Epithelial cell of proximal tubule (primary cell): ENCODE measurements at places on chromosomes 13 and 19. TPM values are rescaled to one million over a fixed set of nuclear protein-coding genes. Genes with fewer than 3 reads are reported as not detected.

The GGACT gene
- total RNA-seq, result 3.6 and 5.2 TPM in 2 replicates

GRCh38 chr13:79079351-79079839, 326.7 kb downstream of the RBM26 start:
- no peak for DNase-seq

DNA sequence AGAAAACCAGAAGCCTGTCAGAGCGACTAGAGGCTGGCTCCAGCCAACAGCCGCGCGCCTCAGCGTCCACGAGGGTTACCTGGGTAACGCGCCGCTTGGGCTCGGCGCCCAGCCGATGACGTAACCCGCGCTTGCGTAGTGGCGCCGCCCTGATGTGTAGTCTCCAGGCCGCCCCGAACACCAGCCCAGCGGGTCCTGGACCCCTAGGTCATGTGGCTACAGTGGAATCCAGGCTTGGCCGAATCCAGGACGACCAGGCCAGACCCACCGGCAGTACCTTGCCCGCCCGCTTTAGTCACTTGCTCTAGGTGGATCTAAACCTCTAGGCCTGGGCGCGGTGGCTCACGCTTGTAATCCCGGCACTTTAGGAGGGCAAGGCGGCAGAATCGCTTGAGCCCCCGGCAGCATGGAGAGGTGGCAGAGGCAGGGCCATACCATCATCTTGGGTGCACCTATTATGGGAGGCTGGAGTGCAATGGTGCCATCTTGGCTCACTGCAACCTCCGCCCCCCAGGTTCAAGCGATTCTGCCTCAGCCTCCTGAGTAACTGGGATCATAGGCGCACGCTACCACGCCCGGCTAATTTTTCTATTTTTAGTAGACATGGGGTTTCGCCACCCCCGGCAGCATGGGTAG, 7.2 kb upstream of the ZNF606 start:
- DNase-seq, result peak; percentile 22

The UBE2M gene
- total RNA-seq, result 37.4 and 49.9 TPM in 2 replicates

The IZUMO2 gene
- total RNA-seq, result 0.29 TPM in 1 of 2 replicates, not detected in the other

The FPR3 gene
- total RNA-seq, result not detected in 2 replicates

The PARP4 gene
- 56.4 and 65.9 TPM in 2 replicates for total RNA-seq

DNA sequence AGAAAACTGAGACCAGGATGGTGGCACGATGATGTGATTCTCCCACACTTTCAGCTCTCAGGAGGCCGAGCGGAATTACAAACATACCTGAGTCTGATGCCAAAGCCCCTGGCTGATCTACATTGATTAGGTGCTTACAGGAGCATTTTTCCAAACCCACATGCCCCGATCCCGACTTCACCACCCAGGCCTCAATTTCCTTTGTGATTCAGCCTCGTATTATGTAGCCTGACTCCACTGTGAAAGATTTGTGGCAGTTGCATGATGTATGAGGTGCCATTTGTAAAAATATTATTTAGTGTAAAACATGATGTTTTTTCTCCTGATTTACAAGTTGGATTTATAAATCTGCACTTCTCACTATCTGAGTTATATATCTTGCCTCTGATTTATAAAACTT, 118.0 kb downstream of the TSHZ3 start:
- no peak for DNase-seq

The RASIP1 gene
- total RNA-seq, result 3.5 and 6.9 TPM in 2 replicates

- peak; percentile 87 for DNase-seq
These were observed 214.9 kb downstream of the KLF5 start for GRCh38 chr13:73273745-73274144.

- no peak for DNase-seq
These were observed 1.6 kb downstream of the FTL start for GRCh38 chr19:48966541-48967345.

DNA sequence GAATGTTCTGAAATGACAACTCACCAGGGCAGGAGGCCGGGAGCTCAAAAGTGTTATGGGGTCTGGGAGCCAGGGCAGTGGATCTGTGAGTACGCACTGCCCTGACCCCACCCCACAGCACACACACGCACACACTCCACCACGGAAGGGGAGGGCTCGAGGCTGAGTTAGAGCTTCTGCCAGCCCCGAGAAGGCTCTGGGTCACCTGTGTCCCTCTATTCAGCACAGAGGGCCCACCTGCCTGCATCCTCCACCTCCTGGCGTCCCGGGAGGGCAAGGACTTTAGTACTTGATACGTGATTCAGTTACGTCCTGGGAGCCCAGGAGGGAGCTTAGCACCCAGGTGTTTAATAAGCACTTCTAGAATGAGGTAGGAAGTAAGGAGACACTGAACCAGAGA, 190.0 kb upstream of the GPR12 start:
- DNase-seq, result no peak

DNA sequence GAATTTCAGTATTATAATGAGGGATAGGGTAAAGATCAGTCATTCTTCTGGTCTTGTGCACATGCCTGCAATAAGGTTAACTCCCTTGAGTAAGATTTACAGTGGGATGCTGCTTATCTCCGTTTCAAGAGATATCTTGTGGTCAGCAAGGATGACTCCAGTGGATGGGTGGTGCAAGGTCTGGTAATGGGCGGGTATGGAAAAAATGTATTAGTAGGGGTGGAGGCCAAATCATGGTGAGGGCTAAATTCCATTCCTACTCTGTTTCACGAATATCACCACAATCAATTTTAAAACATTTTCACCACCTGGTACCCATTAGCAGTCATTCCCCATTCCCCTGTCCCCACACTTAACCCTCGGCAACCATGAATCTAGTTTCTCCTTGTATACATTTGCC, 40.6 kb downstream of the CCDC122 start:
- DNase-seq, result no peak

The SIN3B gene
- 20.4 and 24.8 TPM in 2 replicates for total RNA-seq

The ZNF93 gene
- total RNA-seq, result 10.7 and 14.4 TPM in 2 replicates

GRCh38 chr13:95445131-95445530, 107.4 kb upstream of the CLDN10 start:
- DNase-seq, result no peak

The ZNF835 gene
- total RNA-seq, result 2.4 and 4.6 TPM in 2 replicates

The CLEC17A gene
- not detected in 2 replicates for total RNA-seq

DNA sequence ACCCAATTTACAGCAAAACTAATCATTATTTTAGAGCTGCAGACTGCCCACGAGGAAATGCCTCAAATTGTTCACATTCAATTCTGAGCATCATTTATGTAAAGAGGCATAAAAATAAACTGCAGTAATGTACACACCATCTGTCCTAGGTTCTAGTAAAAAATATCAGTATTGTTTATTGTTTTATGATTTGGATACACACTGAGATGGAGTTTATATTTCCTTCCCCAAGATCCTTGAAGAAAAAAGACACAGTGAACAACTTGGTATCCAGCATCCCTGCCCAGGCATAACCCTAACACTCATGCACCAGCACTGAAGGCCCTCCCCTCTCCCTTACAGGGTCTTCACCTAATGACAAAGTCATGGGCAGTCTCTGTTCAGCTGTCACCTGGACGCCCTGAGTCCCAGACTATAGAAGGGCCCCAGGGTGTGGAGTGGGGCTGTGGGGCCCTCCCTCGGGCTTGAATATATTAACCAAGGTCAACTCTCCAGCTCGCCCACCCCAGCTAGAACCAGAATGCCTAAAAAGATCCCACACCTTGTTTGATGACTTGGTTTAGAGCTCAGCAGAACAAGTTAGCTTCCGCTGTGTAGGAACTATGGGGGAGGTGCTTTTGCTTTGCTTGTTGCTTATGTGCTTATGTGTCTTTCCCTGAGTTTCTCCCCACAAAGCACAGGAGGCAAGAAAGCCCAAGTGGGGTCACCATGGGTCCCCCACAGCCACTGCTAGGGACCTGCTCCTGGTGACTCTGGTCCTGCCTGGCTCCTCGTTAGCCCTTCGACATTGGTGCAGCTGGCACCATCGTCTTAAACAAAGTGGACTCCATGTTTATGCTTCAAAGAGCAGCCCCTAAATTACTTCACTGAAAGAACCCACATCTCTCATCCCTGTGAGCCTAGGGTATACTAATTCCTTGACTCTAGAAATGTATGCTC, 111.1 kb downstream of the COL4A1 start:
- DNase-seq, result no peak

DNA sequence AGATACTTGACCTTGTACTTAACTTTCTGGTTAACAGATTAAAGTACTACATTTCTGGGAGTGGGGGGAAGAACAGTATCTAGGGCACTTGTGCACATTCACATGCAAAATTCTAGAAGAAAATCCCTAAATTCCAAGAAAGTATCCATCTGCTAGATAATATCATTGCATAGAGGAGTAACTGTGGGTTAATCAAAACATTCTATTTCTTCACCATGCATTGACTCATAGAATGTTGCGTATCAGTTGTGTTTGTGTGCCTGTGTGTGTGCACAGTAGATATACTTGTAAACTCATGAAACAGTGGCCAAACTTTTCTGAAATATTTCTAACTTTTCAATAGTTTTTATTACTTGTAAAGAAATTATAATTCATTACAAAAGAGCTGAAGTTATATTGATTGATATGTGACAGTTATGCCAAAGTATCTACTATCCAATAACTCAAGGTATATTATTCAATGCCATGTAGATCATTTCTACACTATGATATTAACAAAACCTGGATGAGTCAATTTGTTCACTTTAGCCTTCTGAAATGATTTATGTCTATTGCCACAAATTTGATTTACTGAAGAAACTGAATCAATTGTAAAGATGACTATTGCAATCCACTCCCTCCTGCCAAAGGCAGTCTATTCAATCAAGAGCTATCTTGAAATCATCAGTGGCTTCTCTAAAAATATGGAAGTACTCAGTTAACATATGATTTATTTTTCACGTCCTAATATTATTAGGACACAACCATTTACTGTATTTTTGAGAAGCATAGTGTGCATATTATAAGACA, 756.7 kb upstream of the ARGLU1 start:
- DNase-seq, result no peak

The CGB5 gene
- total RNA-seq, result not detected in 2 replicates

- DNase-seq, result no peak
These were observed 87.3 kb upstream of the FARP1 start for GRCh38 chr13:98055623-98056022.

DNA sequence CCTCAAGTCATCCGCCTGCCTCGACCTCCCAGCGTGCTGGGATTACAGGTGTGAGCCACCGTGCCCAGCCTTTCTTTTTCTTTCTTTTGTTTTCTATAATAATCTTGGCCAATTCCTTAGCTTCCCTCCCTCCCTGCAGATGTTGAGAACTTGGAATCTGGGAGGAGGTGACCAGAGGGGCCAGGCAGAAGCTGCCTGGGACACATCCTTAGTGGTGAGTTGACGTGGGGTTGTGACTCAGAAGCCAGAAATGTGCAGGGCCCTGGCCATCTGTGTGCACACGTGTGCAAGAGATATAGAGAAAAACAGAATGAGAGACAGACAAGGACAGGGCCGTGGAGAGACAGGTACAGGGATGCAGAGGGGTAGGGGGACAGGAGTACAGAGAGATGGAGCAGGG, 154.3 kb downstream of the SIPA1L3 start:
- DNase-seq, result no peak

The FBXL3 gene
- 32.2 and 33.8 TPM in 2 replicates for total RNA-seq

The SIGLEC8 gene
- total RNA-seq, result not detected in 2 replicates

The ZNF575 gene
- not detected in 2 replicates for total RNA-seq

The PINLYP gene
- total RNA-seq, result 0.43 and 2.3 TPM in 2 replicates

The NAA16 gene
- 5.7 and 9.6 TPM in 2 replicates for total RNA-seq

The PSG11 gene
- not detected in 2 replicates for total RNA-seq

DNA sequence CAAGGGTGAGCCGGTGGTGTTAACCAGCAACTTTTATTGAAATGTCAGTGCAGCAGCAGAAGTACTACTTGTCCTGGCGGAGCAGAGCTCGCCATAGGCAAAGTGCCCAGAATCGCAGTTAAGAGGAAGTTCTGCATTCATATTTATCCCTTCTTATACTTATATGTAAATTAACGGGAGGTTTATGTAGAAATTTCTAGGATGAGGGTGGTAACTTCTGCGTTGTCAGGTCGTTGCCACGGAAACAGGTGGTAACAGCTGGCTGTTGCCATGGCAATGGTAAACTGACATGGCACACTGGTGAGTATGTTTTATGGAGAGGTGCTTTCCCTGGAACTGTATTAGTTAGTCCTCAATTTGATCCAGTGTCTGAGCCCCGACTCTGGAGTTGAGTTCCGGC, 2494.9 kb upstream of the PCDH20 start:
- DNase-seq, result no peak

- DNase-seq, result no peak
These were observed 16.0 kb downstream of the PIP5K1C start for GRCh38 chr19:3684054-3684816.

The MLNR gene
- not detected in 2 replicates for total RNA-seq

DNA sequence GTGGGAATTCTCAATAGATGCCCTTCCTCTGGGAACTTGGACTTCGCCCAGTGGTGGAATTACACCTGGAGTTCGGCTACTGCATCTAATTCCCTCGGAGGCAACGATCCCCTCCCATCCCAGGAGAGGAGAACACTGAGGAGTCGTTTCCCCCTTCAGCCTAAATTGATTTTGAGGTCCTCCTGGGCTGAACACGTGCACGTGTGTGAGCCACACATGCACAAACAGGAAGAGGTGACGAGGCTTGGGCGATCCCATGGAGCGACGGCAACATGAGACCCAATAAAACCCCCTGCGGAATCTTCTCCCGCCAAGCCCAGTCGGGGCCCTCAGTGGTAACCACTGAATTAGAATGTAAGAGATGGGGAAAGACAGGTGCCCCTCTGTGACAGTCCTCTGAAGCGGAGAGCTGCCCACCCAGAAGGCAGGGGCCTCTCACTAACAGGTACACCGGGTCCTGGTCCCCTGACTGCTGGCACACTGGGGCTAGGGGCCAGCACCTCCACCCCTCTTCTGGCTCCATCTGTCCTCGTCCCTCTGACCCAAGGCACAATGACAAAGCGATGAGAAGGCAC, 4.5 kb downstream of the MLLT1 start:
- DNase-seq, result no peak

GRCh38 chr13:75771818-75772217, 135.7 kb downstream of the LMO7 start:
- DNase-seq, result peak; percentile 81

- DNase-seq, result no peak
These were observed 2.5 kb upstream of the TTC9B start for GRCh38 chr19:40220674-40221073.

GRCh38 chr19:29320618-29321017, 107.7 kb upstream of the UQCRFS1 start:
- no peak for DNase-seq

The CCL25 gene
- not detected in 2 replicates for total RNA-seq

- no peak for DNase-seq
These were observed 1.8 kb downstream of the LSM4 start for GRCh38 chr19:18320865-18321733.

DNA sequence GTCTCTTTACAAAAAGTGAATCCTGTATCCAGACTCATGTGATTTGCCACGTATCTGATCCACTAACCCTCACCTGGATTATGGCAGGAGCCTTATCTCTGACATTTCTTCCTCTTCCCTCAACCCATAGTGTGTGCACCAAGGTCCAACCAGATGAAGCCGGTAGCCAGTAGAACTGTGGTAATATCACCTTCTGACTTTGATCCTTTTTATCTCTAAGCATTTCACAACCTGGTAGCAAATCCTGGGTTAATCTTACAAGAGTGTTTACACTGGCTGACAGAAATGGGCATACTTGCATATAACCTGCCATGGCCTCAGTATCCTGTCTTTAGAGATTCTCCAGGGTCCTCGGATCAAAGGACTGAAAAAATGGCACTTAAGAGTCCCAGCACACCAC, 1.9 kb downstream of the ZNF417 start:
- no peak for DNase-seq

The DLEU7 gene
- not detected in 2 replicates for total RNA-seq
